Right ventricle myocardium superior (tissue), 1 donor: ENCODE measurements at places on chromosomes 7 and 10. TPM values are rescaled to one million over a fixed set of nuclear protein-coding genes. Genes with fewer than 3 reads are reported as not detected.

The MRPS24 gene
- 200 TPM for total RNA-seq

The CYP26A1 gene
- not detected for total RNA-seq

DNA sequence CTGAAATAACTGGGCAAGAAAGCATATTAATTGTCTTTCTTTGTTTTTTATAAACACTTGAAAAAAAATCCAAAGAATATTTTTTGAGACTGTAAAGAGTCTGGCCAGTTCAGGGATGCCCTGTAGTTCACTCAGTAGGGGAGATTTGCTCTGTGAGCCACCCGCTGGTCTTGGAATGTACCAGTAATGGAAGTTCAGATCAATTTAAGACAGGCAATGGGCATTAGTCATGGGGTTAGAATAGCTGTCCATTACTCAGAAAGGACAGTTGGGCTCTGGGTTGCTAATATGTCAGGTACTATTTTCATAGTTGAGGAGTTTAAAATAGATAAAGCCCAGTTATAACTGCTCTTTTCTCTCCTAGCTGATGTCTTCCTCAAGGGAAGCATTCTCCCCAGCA, 38.7 kb downstream of the A1CF start:
- no peak for DNase-seq

GRCh38 chr7:1236831-1237701, 4.4 kb downstream of the UNCX start:
- DNase-seq, result no peak

- DNase-seq, result no peak
These were observed 22.5 kb downstream of the TMEM176A start for GRCh38 chr7:150823043-150823442.

DNA sequence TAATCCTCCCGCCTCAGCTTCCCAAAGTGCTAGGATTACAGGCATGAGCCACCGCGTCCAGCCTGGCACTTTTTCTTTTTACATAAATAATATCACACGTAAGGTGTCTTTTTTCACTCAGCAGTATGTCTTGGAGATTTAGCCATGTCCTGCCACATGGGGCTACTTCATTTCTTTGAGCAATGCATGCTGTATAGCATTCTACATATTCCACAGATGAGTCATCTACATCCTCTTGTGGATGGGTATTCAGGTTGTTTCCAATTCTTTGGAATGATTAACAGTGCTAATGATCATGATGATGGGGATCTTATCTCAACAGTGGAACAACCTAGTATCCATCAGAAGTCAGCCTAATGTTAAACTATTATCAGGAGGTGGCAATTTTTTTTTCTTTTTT, 50.8 kb downstream of the ZNF503 start:
- no peak for DNase-seq
